ENCODE measurements at places on chromosomes 4 and X.

DNA sequence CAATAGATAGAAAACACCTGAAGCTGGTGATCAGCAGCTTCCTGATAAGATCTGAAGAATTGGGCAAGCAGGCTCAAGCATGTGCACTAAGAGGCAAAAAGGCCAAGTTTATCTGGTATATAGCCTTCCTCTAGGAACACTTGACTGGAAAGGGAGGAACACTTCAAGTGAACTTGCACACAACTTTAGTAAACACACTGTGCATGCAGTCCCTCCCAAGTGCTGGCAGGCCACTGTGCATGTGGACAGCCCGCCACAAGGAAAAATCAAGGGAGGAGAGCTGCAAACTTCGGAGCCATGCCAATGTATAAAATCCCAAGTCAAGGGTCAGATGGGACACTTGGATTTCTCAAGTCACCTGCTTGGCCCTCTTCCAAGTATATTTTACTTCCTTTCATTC is 645.8 kb upstream of the NDST4 start:
- no peak for DNase-seq

DNA sequence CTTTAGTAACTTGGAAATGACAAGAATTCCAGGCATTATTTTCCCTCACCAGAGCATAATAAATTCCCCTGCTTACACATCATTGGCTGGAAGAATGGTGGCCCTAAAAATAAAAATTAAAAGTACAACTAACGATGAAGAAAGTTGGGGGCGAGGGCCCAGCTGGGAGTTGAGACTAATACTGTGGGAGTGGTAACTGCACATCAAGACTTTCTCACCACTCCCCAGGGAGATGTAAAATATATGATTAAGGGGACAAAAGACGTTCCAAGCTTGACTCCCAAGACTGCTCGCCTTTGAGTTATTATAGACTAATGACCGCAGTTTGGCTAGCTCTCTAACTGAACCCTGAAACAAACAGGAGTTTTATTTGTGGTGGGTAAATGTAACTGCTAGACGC is 30.0 kb downstream of the SMIM31 start:
- DNase-seq: no peak

- no peak for DNase-seq
These were observed 16.9 kb downstream of the LHFPL1 start for GRCh38 chrX:112662559-112663427.

GRCh38 chr4:6758728-6759127 is 23.8 kb upstream of the KIAA0232 start:
- DNase-seq: no peak

- DNase-seq: no peak
These were observed 155.3 kb upstream of the EDNRA start for GRCh38 chr4:147325571-147325981.

- no peak for DNase-seq
These were observed 117.6 kb downstream of the FGF16 start for GRCh38 chrX:77564823-77565222.

- no peak for DNase-seq
These were observed 958.0 kb downstream of the STPG2 start for GRCh38 chr4:97185233-97185632.

- DNase-seq: no peak
These were observed 66.0 kb upstream of the PLAC8 start for GRCh38 chr4:83180431-83180968.

GRCh38 chr4:156933633-156934258 is 37.9 kb downstream of the PDGFC start:
- DNase-seq: peak; percentile 80

DNA sequence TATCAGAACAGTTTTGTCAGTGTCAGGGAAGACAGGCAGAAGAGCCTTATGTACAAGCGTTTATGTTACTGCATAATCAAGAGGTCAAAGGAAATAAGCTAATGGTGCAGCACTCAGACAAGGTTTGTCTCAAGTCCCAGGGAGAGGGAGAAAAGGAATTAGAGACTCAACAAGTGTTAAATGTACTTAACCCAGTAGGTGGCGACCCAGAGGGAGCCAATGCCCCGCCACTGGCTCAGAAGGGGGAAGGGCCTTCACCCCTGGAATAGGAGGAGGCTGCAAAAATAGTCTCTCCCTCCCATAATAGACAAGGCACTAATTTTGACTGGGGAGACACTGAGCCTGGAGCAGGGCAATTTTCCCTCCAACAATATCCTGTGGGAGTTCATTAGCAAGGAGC is 14.1 kb upstream of the PAPSS1 start:
- no peak for DNase-seq

GRCh38 chrX:5802391-5802790 is 426.3 kb downstream of the NLGN4X start:
- DNase-seq: no peak

DNA sequence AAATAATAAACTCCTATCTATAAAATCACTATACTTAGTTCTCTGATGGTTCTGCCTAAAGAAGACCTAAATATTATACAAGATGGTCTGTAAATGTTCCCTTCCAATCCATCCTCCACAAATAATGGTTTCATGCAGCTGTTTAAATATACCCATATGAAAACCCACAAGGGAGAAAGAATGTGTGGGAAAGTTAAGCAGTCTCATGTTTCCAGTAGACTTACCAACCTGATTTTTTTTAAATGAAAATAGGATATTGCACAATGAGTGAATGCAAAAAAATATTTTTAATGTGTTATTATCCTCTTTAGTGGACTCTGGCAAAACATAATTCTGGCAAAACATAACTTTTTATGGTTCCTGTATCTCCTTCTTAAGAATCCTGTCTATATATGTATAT is 23.3 kb downstream of the CAMK2D start:
- peak; percentile 57 for DNase-seq

- no peak for DNase-seq
These were observed 25.2 kb downstream of the P2RY8 start for GRCh38 chrX:1511829-1512228.

DNA sequence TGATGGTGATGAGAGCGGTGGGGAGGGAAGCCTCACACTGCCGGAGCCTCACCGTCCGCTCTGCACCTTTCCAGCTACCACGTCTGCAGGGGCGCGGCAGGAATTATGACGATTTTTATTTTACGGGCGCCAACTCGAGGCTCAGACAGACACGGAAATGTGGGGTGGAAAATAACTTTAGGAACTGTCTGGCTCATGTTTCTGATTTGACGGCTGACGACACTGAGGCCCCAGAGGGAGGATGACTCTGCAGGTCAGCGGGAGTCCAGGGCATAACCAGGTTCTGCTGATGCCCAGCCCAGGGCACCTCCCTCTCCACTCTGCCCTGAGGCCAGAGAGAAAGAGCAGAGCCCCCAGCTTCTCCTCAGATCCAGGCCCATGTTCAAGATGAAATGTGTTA is 43.9 kb downstream of the C4orf50 start:
- DNase-seq: no peak

GRCh38 chrX:106042296-106042695 is 3.8 kb upstream of the SERPINA7 start:
- DNase-seq: no peak

DNA sequence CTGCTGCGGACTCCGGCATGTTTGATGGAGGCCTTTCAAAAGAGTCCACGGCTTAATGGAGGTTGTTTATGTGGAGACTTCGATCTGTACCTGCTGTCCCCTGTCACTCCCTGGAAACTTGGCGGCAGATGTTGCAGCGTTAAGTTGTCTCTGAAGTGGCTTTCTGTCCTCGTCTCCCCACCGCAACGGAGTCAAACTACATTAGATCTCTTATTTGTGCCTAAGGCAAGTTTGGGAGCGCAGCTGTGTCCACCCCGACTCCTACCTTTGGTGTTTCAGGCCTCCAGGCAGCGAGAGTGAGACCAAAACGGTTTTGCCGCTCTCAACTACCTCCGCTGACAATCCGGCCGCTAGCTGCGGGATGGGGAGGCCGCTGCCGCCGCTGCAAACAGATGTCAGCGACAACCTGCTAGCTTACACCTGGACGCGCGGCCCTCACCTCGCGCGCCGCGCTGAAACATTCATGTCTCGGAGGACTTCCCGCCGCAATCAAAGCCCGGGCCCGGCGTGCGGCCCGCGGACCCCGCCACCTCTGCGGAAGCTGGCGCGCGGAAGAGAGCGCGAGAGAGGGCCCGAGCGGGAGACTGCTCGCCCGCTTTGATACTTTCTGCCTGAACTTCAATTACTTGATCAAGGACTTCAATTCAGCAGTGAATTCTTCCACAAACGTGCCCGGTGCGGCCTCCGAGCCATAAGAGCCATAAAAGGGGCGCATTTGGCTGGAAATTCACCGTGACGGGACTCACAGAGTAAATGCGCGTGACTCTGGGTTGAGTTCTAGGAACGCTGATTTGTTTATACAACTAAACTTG is 108.4 kb downstream of the ANTXR2 start:
- no peak for DNase-seq

- DNase-seq: no peak
These were observed 113.7 kb downstream of the MANBA start for GRCh38 chr4:102647117-102647516.

- no peak for DNase-seq
These were observed 54.1 kb upstream of the GABRE start for GRCh38 chrX:152028579-152028978.

DNA sequence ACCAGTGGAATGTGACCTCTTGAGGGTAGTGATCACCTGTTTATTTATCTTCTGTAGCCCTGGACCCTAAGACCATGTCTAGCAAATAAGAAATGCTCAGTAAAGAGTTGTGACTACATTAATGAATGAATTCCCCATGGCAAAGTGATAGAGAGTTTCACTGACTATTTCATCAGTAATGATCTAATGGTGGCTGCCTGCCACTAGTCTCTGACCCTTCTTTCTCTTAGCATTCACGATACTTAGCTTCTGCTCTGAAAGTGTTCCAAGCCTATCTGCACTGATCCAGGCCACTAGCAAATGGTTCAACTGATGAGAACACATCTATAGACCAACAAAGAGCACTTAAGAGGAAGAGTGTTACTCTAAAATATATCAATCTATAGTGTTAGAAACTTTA is 50.0 kb upstream of the RASGEF1B start:
- DNase-seq: no peak

Data from non-pigmented ciliary epithelial cell (primary cell).